Stimulated activated CD4-positive, alpha-beta T cell treated with anti-CD3 and anti-CD28 coated beads, Interleukin-1b, Interleukin-23, amount 100 ng/mL, for 1 hour (primary cell): ENCODE measurements at places on chromosomes 5 and 9.

- DNase-seq, result no peak
Measured at GRCh38 chr9:114851306-114851705, 45.5 kb upstream of the TNFSF15 start.

DNA sequence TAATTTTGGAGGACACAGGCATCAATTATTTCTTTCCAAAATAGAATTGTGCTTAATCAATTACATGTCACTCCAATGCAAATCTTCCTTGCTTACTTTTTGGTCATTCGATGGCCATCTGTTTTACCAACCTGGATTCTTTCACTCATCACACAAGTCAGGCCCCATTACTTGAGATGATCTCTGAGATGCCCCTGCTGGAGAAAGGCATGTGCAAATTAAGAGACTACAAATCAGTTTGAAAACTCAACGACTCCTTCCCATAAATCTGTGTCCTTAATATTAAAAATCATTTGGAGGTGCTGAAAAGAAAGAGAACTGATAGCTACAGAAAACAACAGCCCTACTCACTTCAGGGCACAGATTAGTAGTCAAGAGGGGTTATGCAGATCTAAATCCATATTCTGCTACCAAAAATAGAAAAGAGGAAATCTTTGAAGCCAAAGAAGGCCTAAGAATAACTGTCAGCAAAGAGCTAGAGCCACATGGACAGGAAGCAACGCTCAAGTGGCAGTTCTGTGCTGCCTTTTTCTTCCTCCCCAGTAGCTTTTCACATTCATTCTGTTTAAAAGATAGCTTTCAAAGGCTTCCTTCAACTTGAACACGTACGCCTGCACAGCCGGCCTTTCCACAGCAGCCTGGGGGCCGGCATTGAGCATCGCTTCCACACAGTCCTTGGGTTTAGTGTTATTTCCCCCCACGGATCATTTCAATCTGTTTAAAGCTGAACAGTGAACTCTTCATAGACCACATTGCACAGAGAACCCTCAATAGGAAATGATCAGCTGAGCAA, 79.3 kb upstream of the MAP3K1 start:
- DNase-seq, result no peak

GRCh38 chr9:127917603-127918002, 762 bp upstream of the ST6GALNAC4 start:
- no peak for DNase-seq

- no peak for DNase-seq
Measured at GRCh38 chr9:33320568-33321261, 30.4 kb downstream of the NFX1 start.

DNA sequence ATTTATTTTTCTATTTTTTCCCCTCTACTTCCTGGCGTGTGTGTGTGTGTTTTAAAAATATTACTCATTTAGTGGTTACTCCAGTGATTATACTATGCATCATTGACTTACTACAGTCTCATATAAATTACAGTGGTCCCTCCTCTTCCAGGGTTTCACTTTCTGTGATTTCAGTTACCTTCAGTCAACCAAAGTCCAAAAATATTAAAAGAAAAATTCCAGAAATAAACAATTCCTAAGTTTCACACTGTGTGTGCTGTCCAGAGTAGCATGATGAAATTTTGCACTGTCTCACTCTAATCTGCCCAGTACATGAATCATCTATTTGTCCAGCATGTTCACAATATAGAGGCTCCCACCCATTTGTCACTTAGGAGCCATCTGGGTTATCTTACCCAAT, 47.4 kb upstream of the CCDC112 start:
- DNase-seq, result no peak

GRCh38 chr9:125437771-125438221, 176.2 kb downstream of the GAPVD1 start:
- no peak for DNase-seq

DNA sequence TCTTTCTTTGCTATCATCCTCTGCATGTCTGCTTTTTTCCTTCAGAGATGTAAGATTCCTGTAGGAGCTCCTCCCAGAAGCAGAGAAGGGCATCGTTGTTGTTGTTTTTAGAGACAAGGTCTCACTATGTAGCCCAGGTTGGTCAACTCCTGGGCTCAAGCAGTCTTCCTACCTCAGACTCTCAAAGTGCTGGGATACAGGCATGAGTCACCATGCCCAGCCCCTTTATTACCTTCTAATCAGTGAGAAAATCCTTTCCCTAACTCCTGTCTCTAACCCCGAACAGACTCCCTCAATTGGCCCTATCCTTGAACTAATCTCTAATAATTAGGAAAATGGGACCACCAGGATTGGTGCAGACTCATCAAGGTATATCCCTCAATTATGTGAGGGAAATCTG, 64.4 kb downstream of the GALNT10 start:
- DNase-seq, result no peak

GRCh38 chr9:84563691-84564090, 105.8 kb upstream of the NTRK2 start:
- no peak for DNase-seq

DNA sequence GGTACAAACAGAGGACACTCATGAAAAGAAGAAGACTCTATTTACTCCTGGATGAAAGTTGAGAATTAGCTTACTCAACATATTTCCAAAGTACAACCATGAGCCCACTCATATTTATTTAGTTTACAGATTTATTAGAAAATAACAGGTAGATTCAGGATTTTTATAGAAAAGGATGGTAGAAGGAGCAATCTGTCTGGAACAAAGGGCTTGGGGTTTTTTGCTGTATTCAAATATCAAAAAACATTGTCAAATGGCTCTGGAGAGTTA, 7.0 kb upstream of the ERAP2 start:
- DNase-seq, result no peak

DNA sequence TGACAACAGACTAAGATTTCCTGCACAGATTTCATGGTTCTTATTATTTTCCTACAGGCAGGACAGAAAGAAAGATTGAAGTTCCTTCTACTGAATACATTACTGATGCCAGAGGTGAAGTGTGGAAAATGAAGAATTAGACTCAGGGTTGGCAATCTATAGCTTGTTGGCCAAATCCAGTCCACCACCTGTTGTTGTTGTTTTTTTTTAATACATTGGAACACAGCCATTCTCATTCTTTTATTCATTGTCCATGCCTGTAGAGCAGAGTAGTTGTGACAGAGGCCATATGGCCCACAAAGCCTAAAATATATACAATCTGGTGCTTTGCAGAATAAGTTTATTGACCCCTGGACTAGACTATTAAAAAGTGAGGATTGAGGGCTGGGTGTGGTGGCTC, 5.8 kb upstream of the PLPPR1 start:
- no peak for DNase-seq

DNA sequence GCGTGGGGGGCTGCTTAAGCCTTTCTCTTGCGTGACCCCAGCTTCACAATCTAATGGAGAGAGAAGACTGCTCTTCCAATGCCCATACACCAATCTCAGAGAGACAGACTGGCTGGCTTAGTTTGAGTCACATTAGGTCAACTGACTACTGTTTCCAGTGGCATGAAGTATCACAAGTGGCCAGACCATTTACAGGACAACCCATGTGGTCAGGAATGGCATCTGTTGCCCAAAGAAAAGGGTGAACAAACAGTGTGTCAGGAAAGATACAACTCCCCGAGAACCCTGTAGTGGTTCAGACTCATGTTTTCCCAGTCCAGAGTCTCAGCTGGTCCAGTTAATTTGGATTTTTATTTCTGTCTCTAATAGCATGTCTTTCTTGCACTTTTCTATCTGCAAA, 177.4 kb upstream of the IL12B start:
- no peak for DNase-seq

GRCh38 chr9:136857581-136858412, 5.7 kb downstream of the MAMDC4 start:
- DNase-seq, result no peak

- no peak for DNase-seq
Measured at GRCh38 chr9:111458139-111459009, 25.8 kb downstream of the ECPAS start.

GRCh38 chr5:66947458-66947857, 249.1 kb downstream of the CD180 start:
- DNase-seq, result no peak

DNA sequence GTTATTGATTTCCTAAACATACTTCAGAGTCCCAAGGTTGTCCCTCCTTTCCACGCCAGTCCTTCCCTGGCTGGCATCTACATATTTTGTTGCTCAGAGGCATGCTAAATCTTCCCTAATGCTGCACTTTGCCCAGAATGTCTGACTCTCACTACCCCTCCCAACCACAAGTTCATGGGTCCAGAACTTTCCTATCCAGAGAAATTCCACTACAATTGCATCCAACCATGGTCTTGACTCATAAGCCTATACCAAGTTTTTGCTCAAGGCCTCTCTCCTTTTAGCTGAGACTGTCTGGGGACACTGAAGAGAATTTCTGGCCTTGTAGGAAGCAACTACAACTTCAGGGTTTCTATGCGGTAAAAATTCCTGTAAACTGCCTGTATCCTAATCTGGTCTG, 206.3 kb downstream of the BNC2 start:
- no peak for DNase-seq

GRCh38 chr5:102481054-102481715, 17.6 kb downstream of the SLCO6A1 start:
- no peak for DNase-seq

DNA sequence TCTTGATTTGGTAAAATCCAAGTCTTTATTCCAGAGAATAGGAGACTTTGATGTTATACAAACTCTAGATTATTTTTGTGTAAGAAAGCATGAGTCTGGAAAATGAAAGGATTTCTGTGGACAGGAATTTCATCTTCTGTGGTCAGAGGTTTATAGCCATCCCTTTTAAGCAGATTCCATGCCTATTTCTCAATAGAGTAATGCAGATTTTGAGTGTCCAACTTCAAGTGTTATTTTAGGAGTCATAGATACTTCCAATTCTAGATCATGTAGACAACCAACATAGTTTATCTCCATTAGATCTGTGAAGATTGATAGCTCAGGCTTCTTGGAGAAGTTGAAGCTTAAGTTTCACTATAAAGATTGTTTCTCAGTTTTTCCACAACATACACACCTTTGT, 379.7 kb downstream of the PSAT1 start:
- no peak for DNase-seq

DNA sequence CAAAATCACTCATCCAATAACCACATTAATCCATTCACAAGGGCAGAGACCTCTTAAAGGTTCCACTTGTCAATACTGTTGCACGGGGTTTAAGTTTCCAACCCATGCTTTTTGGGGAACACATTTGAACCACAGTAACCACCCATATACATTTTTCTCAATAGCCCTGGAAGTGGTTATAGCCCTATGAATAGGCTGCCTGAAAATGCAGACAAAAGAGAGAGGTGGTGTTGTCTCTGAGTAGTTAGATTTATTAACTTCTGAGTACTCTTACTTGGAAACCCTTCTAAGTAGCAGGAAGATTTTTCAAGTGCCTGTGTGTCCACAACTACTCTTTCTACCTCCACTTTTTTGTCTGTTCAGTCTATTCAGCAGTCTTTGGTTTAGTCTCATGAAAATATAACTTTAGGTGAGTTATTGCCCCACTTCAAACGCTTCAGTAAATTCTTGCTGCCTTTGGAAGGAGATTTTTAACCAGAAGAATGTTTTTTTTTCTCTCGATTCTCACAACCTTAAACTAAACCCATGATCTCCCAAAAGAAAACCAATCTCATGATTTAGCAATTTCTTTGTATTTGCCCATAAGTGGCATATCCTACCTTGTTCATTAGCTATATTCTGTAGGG, 42.6 kb downstream of the ARHGEF28 start:
- DNase-seq, result no peak

GRCh38 chr5:105544300-105544699, 1981.7 kb upstream of the NUDT12 start:
- no peak for DNase-seq

- no peak for DNase-seq
Measured at GRCh38 chr5:2879701-2880100, 128.2 kb upstream of the IRX2 start.

DNA sequence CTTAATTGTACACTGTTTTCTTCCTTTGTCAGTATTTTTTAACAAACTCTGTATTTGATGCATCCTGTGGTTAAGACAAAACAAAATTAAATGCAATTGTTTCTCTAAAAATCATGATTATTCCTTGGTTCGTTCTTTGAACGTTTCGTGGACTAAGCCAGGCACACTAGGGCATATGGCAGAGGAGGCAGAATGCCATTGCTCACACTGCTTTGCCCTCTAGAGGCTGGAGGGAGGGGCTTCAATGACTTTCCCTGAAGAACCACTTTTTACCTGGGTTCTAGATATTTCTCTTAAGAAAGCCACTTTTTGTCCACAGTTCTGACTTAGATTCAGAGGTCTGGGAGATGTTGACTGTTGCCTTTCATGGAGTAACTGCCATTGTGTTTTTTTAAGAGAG, 236.2 kb upstream of the ADAMTSL1 start:
- DNase-seq, result no peak

- no peak for DNase-seq
Measured at GRCh38 chr9:115232181-115232774, 114.3 kb upstream of the TNC start.

DNA sequence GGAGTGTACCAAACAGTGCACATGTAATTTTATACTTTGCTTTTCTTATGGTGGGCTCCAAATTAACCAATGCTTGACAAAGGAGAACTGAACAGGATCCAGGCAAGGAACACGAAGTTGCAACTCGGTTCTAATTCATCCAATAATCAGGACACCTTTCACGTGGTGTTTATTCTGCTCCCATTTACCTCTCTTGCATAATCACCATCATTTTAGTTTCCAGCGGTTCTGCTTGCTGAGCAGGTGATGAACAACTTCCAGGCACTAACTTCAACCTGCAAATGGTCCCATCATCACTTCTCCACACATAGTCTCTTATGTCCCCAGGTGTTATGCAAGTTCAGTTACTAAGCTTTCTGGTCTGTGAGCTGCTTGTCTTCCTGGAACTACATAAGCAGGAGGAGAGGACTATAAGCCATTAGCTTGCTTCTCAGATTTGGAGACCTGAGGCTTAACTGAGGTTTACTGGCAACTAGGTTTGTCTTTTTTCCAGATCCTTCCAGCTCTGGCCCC, 326.8 kb upstream of the SLC30A5 start:
- DNase-seq, result no peak

DNA sequence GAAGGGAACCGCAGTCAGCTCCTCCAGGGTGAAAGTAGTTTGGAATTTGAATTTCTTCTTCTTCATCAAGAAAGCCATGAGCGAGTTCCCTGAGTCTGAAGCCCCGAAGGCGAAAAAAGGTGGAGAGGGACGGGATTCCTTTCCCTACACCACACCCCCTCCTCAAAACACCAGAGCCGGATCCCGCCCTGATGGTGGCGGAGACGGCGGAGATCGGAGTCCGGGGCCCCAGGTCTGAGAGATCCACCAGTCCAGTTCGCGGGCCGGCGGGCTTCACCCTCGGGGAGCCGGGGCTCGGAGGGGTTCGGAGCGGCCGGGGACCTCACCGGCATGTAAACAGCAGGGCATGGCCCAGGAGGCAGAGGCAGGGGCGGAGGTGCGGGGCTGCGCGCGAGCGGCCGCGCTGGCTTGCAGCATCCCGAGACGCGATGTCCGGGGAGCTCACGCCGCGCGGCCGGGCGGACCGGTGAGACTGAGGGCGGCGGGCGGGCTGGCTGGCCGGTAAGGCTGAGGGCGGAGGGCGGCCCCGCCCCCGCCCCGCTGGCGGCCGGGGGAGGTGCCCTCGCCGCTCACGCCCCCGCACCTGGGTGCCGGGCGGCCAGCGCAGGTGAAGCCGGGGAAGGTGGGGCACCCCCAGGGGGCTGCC, 606 bp downstream of the EEIG1 start:
- DNase-seq, result no peak

- no peak for DNase-seq
Measured at GRCh38 chr5:82639393-82640144, 361.4 kb upstream of the RPS23 start.
